ENCODE measurements at places on chromosomes 16 and 17.

DNA sequence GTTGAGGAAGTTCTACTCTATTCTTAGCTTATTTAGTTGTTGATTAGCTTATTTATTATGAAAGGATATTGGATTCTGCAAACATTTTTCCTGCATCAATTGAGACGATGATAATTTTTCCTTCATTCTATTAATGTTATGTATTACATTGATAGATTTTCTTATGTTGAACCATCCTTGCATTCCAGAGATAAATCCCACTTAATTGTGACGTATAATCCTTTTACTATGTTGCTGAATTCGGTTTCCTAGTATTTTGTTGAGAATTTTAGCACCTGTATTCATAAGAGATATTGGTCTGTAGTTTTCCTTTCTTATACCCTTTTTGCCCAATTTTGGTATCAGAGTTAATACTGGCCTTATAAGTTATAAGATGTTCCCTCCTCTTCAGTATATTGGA lies 47.6 kb upstream of the BRD7 start:
- DNase-seq: no peak

GRCh38 chr17:70121126-70121525 lies 46.1 kb downstream of the KCNJ16 start:
- no peak for DNase-seq

GRCh38 chr17:8315764-8316217 lies 5.8 kb downstream of the ARHGEF15 start:
- DNase-seq: no peak

DNA sequence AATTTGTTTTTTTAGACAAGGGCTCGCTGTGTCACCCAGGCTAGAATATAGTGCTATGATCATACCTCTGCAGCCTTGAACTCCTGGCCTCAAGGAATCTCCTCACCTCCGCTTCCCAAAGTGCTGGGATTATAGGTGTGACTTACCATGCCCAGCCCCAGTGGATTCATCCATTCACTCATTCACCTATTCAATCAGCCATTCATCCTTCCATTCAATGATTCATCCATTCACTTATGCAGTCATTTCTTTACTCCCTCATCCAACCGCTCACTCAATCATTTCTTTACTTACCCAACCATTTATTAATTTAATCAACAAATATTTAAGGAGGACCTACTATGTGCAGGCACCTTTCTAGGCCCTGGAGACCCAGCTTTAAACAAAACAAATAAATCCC lies 25.7 kb downstream of the DEXI start:
- no peak for DNase-seq

- DNase-seq: no peak
Observed at GRCh38 chr17:64053101-64053500, 32.7 kb upstream of the ICAM2 start.

DNA sequence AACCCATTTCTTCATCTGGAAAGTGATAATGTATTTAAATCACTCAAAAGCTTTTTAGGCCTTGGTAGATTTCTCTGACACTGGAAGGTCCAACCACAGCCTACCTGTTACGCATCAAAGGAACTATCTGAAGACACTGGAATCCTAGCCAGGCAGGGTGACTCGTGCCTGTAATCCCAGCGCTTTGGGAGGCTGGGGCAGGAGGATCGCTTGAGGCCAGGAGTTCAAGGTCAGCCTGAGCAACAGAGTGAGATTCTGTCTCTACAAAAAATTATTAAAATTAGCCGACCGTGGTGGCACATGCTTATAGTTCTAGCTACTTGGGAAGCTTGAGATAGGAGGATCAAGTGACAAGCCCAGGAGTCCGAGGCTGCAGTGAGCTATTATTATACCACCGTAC lies 18.4 kb upstream of the G6PC1 start:
- no peak for DNase-seq

GRCh38 chr17:77859035-77859810 lies 99.3 kb upstream of the TNRC6C start:
- DNase-seq: no peak

DNA sequence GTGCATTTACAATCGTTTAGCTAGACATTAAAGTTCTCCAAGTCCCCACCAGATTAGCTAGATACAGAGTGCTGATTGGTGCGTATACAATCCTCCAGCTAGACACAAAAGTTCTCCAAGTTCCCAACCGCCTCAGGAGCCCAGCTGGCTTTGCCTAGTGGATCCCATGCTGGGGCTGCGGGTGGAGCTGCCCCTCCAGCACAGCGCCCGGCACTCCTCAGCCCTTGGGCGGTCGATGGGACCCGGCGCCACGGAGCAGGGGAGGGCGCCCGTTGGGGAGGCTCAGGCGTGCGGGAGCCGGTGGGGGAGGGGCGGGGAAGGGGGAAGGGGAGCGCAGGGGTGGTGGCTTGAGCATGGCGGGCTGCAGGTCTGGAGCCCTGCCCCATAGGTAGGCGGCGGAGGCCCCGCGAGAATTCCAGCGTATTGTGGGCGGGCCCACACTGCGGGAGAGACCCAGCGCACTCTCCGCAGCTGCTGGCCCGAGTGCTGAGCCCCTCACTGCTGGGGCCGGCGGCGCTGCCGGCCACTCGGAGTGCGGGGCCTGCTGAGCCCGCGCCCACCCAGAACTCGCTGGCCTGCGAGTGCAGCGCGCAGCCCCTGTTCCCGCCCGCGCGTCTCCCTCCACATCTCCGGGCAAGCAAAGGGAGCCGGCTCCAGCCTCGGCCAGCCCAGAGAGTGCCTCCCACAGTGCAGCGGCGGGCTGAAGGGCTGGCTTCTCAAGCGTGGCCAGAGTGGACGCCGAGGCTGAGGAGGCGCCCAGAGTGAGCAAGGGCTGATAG lies 907.5 kb downstream of the CDH8 start:
- no peak for DNase-seq

GRCh38 chr16:62190426-62190825 lies 154.2 kb upstream of the CDH8 start:
- no peak for DNase-seq

DNA sequence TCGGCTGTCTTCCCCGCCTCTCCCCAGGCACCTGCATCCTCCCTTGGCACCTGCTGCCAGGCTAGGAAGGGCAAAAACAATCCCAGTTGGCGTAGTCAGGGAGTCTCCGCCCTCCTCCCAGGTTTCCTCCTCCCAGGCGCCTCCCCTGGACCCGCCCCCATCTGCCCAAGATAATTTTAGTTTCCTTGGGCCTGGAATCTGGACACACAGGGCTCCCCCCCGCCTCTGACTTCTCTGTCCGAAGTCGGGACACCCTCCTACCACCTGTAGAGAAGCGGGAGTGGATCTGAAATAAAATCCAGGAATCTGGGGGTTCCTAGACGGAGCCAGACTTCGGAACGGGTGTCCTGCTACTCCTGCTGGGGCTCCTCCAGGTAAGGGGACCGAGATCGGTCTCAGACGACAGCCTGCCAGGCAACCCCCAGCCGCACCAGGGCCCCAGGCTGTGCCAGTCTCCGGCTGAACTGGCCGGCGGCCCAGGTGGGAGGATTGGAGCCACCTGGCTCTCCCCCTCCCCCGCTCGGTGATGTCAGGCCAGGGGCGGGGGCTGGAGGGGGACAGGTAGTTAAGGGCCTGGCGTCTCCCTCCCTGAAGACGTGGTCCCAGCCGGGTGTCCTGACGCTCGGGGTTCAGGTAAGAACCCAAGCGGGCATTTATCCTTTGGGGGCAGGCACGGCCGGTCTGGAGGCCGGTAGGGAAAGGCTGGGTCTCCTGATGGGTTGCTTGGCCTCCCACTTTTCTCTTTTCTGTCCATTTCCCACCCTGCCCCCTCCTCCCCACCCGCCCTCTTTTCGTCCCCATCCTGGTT lies at the start of gene GRB7:
TSS of gene GRB7 (plus strand) at position 179 of the 808 bp plus-strand sequence. CDS start 4,364 bp downstream, outside the sequence.
- DNase-seq: no peak

DNA sequence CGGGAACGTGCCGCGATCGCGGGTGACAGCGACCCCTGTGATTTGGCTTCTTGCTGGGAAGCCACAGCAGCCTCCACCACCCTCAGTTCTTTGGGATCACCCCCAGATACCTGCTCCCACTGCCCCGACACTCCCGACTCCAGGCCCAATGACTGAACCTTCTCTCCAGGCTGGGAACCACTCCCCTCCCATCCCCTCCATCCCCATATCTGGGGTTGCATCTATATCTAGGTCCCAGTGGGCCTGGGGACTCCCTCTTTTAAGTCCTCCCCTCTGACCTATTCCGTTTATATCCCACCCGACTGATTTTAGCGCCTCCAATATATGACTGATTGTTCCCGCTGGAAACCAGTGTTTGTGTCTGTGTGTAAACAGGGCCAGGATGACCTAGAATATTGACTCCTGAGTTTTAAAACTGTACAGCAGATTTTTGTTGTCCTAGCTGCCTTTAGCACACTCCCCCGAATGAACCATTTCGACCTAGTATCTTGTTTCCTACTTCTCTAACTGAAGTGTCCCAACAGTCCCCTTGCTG lies 667 bp downstream of the PSMD3 start:
- no peak for DNase-seq

DNA sequence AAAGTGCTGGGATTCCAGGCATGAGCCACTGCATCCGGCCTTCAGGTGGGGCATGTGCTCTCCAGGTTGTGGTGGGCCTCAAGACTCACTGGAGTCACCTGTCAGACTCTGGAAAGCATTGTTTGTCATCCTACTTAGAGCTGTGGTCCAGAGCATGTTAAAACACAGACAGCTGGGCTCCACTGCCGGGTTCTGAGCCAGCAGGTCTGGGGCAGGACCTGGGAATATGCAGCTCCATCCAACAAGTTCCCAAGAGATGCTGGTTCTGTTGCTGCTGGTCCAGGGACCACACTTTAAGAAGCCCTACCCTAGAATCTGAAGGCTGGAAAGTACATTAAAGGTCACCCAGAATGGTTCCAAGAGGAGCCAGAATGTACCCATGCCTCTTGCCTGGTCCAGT lies 75.3 kb downstream of the GAS7 start:
- DNase-seq: no peak

DNA sequence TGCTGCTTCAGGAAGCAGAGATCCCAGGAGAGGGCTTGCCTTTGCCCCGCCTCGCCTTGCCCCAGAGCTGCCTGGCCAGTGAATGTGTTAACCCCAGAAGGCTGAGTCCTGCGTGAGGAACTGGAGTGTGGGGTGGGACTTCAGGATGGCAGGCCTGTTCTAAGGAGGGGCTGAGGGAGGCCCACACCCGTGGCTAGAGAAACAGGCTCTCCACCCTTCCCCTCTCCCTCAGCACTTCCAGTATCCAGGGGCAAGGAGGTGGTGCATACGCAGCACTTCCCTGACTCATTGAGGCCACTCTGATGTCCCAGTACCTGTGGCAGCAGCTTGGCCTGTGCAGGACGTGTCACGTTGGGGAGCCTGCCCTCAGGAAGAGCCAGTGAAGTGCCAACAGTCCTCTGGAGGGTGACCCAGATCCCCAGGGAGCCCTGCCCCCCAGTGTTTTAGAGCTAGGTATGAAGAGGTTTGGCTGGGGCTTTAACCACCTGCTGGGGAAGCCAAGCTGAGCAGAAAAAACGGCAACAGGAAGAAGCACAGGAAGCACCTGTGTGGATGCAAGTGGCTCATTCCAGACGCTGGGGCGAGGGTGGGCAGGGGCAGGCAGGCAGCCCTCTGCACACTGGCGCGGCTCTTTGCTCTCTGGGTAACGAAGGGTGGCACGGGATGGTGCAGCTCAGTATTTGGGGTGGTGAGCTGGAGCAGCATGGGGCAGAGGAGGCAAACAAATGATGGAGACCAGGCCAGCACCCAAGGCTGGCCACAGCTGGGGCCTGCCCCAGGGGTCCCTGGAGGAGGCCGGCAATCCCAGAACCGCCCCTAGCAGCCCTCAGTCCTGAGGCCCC lies 14.7 kb upstream of the CTCF start:
- DNase-seq: no peak

GRCh38 chr16:66911112-66911511 lies 7.6 kb downstream of the CDH16 start:
- DNase-seq: no peak
